ENCODE measurements at places on chromosomes 6 and 20.

- no peak for DNase-seq
Measured at GRCh38 chr6:49528571-49528970, 21.9 kb upstream of the C6orf141 start.

GRCh38 chr20:37316775-37317170, 27.3 kb downstream of the MANBAL start:
- DNase-seq = no peak

DNA sequence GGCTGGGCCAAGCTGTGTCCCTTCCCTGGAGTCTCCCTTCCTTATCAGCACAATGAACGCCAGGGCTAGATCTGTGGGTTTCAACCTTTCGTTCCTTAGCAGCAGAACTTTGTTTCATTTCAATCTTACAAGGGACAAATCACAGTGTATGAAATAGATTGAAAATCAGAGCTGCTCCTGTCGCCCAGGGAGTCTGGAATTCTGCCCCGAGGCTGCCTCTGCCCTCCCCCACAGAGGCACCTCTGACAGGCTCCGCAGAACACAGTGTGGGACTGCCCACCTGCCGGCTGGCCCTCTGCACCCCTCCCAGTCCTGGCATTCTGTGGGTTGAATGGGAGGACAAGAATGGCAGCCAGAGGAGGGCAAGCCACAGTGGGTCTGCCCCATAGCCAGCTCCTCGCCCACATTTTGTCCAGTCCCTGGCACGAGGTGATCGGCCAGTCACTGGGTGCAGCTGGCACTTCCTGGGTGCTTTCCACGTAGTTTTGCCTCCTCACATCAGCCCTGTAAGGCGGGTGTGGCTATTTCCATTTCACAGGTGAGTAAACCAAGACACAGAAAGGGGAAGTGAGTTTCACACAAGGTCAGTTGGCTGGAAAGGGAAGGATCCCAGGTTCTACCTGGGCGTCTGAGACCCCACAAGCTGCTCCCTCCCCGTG, 26.1 kb downstream of the MANBAL start:
- DNase-seq = no peak

GRCh38 chr6:113449051-113449450, 408.1 kb upstream of the MARCKS start:
- no peak for DNase-seq

DNA sequence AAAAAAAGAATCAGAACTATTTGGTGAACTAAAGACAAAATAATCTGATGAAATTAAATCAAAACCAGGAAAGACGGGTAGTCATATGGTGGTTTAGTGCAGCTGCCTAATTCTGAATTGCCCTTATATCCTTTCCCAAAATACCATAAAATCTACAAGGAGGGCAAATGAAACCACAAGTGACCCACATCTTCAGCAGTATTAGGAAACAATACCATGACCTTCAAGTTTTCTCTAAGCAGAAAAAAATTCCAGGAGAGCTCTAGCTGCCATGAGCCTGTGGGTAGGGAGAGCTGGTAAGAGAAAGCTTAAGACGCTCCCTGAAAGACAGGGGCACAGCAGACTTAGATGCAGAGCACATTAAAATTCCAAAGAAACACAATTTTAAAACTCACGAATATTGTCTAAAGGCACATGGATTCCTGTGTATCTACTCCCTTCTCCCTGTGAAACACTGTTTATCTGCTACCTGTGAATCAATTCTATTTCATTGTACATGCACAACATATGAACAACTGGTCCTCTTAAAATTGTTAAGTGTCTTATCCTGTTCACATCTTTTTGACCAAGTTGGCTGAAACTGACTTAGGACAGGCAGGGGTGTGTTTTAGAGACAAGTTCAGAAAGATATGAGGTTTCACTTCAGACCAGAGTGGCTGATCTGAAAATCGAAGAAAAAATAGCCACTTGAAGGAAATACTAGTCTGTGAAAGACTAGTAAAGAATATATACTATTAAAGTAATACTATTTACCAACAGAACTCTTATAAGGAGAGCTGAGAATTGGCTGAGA, 153.6 kb upstream of the SHLD1 start:
- DNase-seq = no peak

DNA sequence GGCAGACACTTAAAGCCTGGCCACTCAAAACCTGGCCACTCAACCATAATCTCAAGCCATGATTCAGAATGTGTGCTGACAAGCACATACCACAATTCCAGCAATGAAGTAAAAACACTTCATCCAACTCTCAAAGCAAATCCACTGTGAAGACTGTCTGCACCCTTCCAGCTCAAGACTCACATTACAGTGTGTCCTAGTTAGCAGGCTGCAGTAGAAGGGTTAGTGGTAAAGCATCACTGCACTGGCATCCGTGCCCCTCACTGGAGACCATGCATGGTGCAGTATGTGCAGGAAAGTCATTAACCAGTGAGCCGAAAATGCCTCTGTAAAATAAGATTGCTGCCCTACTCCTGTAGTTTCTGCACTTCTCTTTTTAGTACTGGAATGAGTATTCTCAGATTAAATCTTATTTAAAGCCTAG, 43.4 kb downstream of the SLC23A2 start:
- no peak for DNase-seq

GRCh38 chr20:45866454-45866853, 9.0 kb downstream of the ZSWIM3 start:
- no peak for DNase-seq

DNA sequence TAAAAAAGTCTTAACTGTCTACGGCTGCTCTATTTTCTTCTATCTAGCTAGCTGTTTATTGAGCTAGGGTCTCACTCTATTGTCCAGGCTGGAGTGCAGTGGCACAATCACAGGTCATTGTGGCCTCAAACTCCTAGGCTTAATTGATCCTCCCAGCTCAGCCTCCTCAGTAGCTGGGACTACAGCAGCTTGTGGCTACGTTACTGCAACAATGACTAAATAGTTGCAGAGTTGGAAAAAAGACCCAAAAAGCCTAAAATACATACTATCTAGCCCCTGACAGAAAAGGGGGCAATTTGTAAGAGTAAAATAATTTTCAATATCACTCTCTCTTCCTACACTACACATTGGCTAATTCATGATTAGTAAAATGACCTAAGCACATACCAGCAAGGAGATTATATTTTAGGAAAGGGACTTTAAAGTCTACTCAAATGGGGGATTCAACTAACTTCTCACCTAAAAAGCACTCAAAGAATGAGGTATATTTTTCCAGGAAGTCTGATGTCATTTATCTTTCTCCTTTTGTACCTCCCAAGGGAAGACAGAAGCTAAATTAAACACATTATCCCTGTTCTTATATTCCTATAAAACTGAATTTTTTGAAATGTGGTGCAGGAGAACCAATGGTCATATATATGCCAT, 82.8 kb downstream of the ZMYND8 start:
- DNase-seq = no peak

DNA sequence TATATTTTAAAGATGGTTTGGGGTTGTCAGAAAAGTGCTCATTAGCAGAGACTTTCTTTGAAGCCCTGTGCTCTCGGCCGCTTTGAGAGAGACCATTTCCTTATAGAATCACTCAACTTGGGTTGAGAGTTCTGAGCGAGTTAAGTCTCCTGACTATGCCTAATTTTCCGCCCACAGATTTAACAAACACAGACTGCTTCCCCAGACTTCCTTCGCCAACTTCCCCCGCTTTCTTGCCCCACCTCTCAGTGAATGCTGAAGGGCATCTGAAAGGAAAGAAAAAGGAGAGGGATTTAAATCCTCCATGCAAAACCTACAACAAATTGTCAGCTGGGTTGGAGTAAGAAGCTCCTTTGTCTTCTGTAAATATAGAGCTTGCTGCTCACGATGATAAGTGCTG, 224.0 kb downstream of the EYA2 start:
- DNase-seq = no peak

- DNase-seq = peak; percentile 11
Measured at GRCh38 chr6:15365273-15365687, 119.4 kb downstream of the JARID2 start.

DNA sequence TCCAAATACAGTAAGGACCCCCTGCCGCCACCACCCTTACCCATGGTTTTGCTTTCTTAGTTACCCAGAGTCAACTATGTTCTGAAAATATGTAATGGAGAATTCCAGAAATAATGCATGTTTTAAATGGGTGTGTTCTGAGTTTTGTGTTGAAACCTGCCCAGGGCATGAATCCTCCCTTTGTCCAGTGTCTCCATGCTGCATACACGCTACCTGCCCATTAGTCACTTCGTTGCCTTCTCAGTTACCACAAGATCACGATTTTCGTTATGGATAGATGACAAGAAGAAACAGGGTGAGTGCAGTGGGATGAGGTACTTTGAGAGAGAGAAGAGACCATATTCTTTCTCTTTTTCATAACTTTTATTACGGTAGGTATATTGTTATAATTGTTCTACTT, 10.6 kb downstream of the FARS2 start:
- DNase-seq = no peak

- DNase-seq = peak; percentile 63
Measured at GRCh38 chr6:135183002-135183531, 2.0 kb downstream of the MYB start.

- peak; percentile 5 for DNase-seq
Measured at GRCh38 chr20:59141818-59142581, 21.6 kb upstream of the ZNF831 start.

DNA sequence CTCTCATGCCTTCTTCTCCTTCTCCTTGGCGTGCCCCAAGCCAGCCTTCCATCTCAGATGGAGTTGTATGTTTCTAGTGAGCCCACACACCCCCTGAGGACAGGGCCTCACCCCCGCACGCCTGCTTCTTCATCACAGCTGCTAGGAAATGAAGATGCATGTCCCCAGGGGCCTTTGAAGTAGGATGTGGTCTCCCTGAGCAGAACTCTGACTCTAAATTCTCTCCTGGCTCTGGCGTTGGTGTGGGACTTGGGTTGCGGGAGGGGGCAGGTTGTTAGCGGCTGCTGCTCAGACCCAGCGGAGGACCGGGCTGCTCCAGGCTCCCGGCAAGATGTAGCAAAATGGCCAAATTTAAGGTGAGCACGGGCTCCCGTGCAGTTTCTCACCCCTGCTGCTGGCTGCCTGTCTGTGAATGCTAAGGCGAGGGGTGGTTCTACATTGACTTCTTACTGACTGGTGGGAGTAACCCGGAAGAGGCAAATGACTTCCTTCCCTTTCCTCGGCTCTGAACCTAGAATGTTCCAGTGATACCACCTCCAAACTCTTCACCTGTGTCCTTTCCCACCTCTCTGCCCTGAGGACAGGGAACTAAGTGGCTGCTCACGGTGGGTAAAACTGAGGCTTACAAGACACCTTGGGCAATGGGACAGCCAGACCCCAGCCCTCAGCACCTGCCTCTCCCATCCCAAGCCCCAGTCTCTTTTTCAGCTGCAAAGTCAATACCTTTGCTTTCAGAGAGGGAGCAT, 8.8 kb downstream of the SYNJ2 start:
- DNase-seq = no peak

DNA sequence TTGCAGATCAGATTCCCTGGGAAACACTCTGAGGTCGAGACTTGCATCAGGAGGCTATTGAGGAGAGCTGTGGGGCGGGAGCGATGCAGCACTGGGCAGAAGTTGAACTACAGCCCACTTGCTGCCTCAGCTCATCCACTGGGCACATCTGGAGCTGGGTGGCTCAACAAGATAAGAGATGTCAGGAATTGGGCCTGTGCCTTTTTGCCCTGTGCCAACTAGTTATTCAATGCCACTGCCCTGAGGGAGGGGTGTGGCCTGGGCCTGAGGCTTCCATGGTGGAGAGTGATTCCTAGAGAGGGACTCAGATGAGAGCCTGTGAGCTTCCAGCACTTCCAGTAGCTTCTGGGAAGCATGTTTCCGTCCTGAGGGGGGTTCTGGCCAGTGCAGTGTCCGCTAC, 32.7 kb downstream of the BRPF3 start:
- DNase-seq = no peak

DNA sequence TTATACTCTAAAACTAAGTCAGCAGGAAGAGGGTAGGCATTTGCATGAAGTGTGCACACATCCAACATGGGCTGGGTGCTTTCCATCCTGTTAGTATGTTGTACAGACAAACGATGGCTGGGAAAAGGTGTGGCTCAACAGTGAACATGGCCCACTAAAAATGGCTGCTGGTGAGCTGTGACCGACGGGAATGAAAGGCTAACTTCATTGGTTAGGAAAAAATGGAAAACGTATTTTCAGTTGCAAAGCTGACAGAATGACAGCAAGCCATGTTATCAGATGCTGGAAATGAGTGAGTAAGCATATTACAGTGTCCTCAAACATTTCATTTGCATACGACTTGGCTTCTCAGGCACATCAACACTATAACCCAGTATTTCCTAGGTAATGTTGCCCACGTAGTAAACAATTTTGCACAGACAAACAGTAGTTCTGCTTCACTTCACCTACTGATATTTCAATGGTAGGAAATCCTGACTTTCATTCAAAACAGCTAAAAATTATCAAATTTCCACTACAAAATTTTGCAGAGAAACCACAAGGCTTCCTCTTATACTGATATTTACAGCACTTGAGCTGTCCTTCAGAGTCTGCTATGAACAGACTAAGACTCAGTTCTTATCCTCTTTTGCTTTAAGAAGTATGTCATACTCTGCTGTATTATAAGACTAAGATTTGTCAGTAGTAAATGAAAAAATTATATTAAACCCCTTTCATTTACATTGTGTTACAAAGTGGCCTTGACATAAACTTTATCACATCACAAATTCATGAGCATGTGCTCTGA, 98.9 kb downstream of the IRF4 start:
- no peak for DNase-seq

- peak; percentile 22 for DNase-seq
Measured at GRCh38 chr20:46712056-46712636, 2.7 kb downstream of the SLC2A10 start.

DNA sequence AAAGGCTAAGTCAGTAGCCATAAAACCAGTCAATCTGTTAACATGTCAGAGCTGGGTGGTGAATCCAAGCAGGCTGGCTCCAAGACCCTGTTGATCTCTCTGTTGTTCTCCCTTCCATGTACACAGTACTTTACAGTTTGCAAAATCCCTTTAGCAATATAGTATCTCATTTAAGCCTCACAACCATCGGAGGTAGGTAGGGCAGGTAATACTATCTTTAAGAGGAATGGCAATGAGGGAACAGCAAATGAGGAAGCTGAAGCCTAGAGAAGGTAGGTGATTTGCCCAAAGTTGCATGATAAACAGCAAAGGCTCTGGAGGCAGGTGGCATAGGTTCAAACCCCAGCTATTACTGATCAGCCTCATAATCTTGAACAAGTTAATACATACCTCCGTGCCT, 34.7 kb upstream of the ARFGEF2 start:
- no peak for DNase-seq

DNA sequence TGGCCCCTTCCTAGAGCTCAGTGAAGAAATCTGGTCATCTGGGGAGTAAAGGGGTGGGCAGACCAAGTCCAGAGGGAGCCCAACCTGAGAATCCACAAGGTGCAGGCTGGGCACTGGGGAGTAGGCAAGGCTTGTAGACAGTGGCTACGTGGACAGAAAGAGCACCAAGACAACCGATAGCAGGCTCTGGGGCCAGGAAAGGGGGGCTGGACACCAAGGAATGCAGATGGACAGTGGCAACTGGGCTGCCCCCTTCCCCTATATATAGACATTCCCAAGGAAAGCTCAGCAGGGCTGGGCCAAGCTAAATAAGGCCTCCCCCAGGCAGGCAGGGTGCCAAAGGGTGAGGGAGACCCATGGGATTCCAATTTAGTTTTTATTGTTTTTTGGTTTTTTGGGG, 1.5 kb upstream of the TNNC2 start:
- no peak for DNase-seq

Data from PC-9 (cell line).